ENCODE measurements at places on chromosomes 6 and 20. TPM values are rescaled to one million over a fixed set of nuclear protein-coding genes. Genes with fewer than 3 reads are reported as not detected.
A peak's percentile ranks its signal among the peaks of the same experiment; 100 is the strongest.

Gene SOX18
- total RNA-seq = 37.0 TPM

Gene CLIC5
- 220 TPM for total RNA-seq

Gene GNAS-AS1
- total RNA-seq = 0.79 TPM

Gene SDC4
- total RNA-seq = 99.0 TPM

Gene AFG1L
- 11.9 TPM for total RNA-seq

Gene HLA-DOA
- total RNA-seq = 1.6 TPM

Gene SLC24A3
- total RNA-seq = 0.77 TPM

Gene TSPO2
- total RNA-seq = not detected

Gene MCCD1
- not detected for total RNA-seq

DNA sequence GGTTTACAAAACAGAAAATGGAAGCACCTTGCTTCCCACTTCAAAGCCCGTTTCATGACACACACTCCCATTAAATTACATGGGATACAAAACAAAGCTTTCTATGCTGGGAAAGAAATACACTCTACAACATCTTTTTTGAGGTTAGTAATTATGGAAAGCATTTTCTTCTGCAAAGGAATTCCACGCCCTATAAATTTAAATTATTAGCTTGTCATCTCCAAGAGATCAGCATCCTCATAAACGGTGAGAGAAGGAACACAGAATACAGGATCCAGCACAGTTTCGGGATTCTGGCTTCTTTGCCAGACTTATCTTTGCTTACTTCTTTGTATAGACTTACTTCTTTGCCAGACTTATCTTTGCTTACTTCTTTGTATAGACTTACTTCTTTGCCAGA is 1.3 kb upstream of the SMPDL3A start:
- no peak for DNase-seq

DNA sequence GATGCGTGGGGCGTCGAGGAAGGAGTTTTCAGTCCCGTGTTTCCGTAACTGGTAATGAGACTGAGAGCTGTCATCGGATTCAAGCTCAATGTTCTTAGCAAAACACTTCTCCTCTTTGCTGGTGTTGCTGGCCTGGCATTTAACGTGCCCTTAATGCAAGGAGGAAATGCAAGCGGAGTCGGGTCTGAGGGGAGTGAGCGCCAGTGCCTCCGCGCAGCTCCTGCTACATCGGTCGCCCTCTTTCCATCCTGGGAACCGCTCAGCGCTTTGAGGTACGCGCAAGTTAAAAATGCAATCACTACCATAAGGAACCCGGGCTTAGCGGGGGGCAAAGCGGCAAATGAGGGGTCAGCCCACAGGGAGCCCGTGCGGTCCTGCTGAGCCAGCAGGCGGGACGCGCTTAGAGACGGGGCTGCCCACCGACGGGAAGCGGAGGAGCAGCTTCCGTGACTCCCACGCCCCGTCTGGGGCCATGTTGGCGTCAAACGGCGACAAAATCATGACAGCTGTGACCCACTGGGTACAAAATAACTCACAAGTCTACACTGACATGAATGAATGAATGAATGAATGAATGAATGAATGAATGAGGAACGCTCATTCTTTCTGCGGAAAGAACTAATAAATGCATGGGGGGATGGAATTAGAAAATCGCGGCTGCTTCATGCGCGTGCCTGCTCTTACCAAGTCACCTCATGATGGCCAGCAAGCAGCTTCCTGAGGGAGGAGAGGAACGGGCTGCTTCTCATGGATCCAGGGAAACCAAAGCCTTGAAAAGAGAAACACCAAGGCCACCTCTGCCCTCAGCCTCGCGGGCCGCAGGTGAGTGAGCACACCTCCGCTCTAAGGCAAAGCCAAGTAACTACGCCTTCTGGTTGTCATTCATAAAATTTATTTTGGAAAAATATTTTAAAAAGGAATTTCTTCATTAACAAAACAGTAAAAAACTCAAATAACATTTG is 9.3 kb downstream of the DLL1 start:
- DNase-seq = peak; percentile 17

- DNase-seq = no peak
Measured at GRCh38 chr6:82436740-82437139, 73.1 kb downstream of the TPBG start.

DNA sequence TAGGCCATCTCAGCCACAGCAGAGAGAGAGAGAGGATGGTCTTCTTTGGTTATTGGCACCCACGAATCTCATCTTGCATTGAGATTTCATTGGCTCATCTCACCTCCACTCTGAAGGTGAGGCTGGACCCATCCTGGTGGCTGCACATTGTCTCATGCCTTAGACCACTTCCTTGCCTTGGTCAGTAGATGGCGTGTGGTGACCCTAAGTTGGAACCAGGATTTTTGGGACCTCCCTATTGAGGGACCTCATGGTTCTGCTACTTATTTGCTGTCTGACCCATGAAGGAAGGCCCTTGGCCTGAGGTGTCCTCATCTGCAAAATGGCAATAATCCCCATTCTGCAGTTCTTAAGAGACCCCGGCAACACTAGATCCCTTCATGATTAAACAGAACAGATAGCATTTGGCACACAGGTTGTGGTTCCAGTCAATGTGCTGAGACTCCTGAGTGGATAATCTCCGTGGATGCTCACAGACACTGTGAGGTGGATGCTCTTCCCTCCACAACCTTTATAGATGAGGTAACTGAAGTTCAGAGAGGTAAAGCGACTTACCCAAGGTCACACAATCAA is 21.5 kb upstream of the AAR2 start:
- DNase-seq = no peak

GRCh38 chr20:10109641-10110040 is 74.9 kb downstream of the ANKEF1 start:
- no peak for DNase-seq

DNA sequence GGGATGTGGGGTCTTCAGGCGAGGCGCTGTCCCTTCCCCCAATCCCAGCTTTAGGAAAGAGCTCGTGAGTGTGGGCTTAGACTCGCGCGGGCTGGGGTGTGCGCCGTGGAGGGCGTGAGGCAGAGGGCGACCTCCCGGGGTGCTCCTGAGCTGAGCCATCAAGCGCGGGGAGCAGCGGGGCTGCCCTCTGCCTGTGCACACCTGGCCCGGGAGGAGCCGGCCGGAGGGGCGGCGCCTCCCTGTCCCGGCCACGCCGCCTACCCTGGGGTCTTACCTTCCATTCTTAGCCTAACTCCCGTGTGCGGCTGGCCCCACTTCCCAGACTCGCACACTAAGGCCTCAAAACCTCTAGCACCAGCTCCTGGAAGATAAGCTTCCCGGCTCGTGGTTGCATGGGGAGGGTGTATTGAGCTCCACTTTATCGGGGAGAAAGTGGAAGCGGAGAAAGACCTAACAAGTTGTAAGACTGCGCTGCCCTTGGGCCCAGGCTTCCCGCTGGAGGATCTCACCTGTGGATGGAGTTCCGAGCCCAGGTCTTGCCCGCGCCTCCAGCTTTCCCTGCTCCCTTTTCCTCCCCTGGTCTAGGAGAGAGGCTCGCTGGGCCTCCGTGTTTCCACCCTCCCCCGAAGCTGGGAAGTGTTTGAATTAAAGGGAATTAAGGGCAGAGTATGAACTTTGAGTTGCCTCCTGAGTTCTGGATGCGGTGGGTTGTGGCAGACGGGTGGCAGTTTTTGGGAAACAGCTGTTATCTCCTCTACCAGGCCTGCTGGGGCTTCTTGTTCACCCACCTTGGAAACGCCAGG is 1.2 kb downstream of the DNMT3B start:
- no peak for DNase-seq

GRCh38 chr20:51460569-51461265 is 81.8 kb downstream of the NFATC2 start:
- DNase-seq = no peak

- DNase-seq = no peak
Measured at GRCh38 chr6:88220493-88220892, 54.3 kb upstream of the CNR1 start.

DNA sequence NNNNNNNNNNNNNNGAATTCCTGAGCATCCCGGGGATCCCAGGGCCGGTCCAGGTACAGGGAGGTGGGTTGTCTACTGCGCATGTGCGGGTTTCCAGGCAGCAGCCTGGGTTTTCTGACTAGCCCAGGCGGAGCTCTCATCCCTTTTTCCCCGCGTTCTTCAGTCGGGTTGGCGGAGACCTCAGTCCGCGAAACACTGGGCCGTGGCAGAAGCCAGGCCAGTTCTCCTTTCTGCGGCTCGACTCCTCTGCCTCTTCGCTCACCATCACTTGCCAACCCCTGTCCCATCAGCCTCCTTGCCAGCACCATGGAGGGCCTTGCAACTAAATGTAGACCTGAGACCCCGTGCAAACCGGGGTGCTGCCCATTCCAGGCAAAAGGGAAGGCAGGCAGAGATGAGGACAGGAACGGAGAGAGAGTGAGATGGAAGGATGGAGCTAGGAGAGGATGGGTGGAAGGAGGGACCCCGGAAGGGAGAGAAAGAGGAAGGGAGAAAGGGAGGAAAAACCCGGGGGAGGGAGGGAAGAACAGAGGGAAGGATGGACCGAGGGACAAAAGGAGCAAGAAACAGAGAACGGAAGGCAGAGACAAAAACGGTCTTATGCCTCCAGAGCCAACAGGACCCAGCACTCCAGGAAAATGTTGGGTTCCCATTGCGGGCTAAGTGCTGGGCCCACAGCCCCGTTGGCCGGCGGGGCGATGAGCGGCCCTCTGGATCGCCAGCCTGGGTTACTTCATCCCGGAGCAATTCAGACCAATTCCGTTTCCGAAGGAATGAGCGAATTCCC is 445.4 kb upstream of the DEFB115 start:
- DNase-seq = peak; percentile 39

DNA sequence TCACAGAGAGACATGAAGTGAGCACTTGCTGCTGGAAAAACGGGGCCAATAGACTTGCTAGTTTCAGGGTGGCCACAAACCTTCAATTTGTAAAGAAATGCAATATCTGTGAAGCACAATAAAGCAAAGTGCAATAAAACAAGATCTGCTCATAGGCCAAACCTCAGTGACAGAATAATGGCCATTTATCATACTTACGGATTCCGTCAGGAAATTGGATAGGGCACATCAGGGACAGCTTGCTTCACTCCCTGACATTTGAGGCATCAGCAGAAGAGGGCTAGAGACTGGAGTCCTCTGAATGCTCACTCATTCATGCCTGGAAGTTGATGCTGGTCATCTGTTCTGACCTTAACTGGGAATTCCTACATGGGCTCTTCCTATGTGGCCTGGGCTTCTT is 165.5 kb upstream of the OPRM1 start:
- DNase-seq = no peak

DNA sequence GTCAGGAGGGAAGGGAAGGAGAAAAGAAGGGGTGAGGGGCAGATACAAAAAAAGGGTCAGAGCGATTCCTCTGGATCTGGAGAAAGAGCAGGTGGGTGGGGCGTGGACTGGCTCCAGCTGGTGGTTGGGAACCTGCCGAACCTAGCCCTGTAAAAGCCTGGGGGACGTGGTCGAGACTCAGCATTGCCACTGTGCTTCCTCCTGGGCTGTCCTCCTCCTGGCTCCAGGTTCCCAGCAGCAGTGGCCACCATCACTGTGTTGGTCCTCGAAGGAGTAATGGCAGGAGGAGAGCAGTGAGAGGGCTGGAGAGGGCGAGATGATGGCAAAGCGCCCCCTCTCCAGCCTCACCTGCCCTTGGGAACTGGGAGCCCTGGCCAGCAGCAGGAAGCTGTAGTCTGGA is 3.5 kb upstream of the RAET1L start:
- DNase-seq = no peak

DNA sequence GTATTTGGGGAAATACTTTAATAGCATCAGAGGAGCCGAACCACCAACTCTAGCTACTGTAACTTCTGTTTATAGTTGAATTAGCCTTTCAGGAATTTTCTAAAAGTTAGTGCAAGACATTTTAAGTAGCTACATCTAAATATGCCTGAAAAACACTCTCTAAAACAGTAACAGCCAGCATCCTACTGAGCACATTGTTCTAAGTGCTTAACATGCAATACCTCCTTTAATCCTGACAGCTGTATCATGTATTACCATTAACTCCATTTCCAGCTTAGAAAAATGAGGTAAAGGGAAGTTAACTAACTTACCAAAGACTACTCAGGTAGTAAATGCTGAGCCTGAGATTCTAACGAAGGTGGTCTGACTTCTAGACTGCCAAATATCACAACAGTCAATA is 120.7 kb downstream of the DST start:
- no peak for DNase-seq

DNA sequence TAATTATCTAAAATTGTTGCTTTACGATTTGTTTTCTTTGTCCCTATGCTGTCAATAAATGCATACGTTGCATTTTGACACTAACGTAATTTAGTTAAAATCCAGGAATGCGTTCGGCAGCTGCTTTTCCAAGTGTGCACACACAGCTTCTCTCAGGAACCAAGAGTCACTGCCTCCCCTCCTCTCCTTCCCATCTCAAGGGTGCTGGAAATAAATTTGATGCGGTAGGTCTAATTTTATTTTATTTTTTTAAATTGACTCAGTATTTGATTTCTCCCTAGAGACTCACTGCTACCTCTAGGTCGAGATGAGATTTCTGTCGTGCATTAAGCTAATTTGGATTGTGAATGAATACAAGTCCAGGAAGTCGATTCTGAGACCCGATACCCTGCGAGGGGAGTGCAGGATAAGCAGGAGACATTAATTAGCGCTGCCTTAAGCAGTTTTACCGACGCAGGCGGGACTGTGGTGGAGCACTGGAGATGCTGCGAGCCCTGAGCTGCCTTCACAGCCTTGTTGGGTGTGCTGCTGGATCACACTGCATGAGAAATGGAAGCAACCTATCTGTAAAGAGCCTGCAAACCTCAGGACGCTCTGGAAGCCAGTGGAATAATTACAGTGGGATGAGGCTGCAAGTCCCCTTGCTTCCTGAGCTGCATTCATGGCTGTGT is 381.2 kb downstream of the C6orf118 start:
- no peak for DNase-seq

GRCh38 chr6:145705561-145705960 is 29.8 kb downstream of the EPM2A start:
- DNase-seq = no peak

DNA sequence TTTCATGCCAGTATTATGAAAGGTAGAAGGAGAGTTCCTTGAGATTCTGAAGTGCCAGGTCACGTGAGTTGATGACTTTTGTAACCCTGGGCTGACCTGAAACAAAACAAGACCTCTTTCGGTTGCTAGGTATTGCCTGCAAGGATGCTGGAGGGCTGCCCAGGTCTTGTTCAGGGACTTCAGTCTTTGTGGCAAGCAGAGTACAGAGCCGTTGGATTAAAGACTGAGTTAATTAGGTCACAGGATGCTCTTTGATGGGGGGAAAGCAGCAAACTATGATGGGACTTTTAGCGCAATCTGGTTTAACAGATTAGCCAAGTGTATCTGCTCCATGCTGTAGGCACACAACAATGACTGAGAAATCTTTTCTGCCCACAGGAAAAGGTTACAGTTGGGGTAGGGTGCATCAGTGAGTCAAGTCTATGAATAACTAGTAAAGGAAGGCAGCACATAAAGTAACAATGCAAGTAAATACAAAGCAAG is 12.8 kb upstream of the ELOVL5 start:
- peak; percentile 56 for DNase-seq

Data from heart left ventricle (tissue), 16 donors.